ENCODE measurements at places on chromosomes 2 and 18.
A peak's percentile ranks its signal among the peaks of the same experiment; 100 is the strongest.

DNA sequence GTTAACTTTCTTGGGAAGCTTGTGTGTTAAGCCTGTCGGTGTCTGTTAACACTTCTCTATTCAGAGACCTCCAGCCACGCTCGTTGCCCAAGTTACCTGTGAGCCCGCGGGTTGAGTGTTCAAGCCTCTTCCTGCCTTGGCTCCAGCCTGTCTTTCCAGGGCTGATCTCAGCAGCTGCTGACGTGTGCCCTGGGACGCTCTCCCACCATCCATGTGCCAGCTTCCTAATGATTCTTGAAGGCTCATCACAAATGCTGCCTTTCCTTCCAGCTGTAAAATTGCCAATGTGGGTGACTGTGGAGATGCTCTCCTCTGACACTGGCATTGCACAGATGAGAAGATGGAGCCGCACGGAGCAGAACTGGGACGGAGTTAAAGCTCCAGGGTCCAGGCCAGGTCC, 6.1 kb downstream of the RNF144A start:
- DNase-seq, result no peak

- DNase-seq, result no peak
These were observed 2.6 kb upstream of the FZD5 start for GRCh38 chr2:207772081-207772843.

DNA sequence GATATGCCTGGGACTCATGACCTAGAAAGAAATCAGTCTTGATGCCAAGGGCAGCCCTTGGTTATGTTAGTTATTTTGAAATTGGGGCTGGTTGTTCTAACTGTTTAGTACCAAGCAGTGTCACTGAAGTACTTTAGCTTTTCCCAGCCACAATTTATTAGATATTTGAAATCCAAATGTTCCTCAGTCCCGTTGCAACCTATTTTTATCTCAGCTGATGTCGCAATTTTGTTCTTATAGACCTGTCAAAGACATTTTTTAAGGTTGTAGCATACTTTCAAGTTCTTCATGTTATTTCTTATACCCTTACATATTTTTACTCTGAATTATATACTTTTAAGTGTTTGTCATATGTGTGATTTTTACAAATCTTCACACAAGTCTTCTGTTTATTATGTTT, 100.1 kb downstream of the LRP1B start:
- no peak for DNase-seq

- DNase-seq, result no peak
These were observed 322.3 kb downstream of the CDH2 start for GRCh38 chr18:27854631-27855030.

DNA sequence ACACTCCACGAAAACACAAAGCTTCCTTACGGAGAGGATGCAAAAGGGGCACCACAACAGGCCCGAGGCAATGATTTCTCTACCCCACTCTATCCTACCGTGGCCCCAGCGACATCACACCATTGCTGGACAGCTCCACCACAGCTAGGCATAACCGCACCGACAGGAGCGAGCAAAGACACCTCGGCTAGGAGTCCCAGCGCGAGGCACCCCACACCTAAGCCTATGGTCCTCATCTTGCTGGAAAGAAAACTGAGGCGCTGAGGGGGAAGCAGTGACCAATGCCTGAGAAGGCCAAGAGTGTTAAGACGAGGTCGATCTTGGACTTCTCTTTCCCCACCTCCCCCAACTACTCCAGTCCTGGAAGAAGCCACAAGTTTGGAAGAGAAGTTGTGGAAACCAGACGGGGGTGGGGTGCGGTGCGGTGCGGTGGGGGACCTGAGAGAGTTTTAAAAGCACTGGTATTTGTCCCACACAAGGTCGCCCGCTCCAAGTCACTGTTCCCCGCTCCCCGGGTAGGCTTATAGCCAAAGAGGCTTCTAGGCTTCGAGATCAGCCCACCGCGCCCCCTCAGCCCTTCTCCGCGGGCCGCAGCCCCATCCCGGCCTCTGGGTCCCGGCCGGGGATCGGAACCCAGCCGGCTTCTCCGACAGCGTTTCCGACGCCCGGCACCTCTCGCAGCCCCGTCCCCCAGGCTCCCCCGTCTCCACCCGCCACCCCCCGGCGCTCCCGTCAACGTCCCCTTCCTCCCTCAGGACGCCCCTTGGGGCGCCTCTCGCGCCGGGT, 766 bp downstream of the PDE6D start:
- DNase-seq, result no peak

DNA sequence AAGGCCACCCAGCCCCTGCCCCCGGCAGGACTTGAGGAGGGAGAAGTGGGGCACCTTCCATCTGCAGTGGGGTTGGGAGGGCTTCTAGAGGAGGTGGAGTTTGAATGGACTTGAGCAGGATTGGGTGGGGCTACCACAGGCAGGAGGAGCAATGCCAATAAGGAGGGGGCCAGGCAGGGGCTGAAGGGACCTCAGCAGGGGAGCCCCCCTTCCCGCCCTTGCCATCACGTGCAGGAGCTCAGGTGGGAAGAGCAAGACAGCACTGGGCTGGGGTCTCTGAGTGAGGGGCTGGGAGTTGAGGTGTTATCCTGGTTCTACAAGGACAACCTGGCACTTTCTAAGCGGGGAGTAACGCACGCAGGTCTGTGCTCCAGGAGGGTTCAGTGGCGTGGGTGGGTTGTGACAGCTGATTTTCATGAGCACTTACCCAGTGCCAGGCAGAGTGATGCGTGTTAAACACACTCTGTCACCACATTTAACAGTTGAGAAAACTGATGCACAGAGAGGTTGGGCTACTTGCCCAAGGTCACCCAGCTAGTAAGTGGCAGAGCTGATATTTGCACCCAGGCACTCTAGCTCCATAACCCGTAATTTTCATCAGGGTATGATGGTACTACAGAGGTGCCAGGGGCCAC, 4.8 kb downstream of the CHRND start:
- DNase-seq, result no peak

DNA sequence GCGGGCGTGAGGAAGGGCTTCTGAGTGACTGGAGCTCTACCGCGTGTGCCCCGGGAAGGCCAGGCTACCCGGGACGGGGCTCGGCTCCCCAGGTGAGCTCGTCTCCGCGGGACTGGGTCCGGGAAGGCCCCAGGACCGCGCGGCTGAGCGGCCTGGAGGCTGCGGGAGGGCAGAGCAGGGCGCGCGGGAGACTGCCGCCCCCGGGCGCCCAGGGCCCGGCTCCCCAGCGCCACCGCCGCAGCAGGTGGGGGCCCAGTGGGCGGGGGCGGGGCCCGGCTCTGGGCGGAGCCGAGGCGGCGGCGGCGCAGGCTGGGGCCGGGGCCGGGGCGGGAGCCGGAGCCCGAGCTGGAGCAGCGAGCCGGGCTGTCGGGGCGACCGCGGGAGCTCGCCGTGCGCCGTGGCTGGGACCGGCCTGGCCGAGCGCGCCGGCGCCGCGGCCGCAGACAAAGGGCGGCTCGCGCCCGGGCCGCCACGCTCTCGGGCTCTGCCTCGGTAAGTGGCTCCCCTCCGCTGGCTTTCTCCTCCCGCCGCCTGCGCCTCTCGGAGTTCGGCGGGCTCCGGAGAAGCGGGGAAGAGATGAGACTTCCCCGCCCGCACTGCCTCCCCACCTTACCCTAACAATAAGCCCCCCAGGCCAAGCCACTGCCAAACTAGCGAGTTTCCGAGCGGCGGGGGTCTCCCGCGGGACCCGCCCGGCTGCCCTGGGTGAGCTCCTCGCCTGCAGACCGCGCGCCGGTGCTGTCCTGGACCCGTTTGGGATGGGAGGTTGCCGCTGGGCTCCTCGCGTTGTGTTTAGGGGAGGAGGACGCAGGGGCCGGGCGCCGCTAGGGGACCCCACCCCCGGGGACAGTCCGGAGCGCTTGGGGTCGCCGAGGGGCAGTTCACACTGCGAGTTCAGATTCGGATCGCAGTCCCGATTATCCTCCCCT, at the start of gene MAPK4:
Gene MAPK4 (plus strand): TSS at position 336 of the 929 bp plus-strand sequence. CDS start 103,872 bp downstream, outside the sequence.
- peak; percentile 96 for DNase-seq

DNA sequence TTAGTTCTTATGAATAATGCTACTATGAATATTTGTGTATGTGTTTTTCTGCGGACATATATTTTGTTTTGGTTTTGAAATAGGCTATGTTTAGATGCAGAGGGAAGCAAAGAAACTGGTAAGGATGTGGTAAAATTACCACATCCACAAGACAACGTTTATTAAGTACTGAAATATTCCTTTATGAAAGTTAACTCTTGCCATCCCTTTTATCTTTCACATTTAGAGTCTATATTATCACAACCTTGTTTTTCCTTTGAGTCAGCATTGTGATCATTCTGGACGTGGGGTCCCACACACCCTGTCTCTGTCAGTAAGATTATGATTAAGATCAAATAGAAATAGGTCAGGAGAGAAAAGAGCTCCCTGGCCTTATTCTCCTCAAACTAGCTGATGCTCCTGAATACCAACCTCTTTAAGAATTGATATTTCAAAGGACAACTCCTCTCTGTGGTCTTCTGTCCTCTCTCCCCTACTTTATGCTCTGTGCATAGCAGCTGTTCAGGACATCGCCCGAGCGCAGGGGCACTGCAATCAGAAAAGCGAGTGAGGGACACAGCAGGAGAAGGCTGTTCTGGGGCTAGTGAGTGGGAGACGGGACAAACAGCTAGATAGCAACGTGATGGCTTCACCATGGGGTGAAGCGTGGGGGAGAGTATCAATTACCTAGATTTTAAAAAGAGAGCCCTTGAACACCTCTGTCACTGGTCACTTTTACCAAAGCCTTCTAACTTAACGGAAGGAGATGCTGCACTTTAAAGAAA, 12.2 kb downstream of the METAP1D start:
- DNase-seq, result no peak

DNA sequence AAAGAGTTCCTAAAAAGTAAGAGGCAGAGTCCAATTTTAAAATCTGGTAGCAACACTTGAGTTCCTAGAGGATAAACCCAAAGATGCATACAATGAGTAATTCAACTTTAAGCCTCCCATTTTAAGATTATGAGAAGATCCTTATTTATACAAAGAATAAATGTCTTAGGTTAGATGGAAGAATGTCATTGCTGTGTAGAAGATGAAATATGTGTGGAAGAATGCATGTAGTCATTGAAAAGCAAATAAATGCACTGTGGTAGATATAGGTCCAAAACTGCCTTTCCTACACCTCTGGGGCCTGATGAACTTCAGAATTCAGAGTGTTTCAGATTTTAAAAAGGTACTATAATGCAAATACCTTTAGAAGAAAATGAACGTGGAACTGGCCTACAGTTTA, 58.7 kb upstream of the LRP1B start:
- DNase-seq, result no peak

DNA sequence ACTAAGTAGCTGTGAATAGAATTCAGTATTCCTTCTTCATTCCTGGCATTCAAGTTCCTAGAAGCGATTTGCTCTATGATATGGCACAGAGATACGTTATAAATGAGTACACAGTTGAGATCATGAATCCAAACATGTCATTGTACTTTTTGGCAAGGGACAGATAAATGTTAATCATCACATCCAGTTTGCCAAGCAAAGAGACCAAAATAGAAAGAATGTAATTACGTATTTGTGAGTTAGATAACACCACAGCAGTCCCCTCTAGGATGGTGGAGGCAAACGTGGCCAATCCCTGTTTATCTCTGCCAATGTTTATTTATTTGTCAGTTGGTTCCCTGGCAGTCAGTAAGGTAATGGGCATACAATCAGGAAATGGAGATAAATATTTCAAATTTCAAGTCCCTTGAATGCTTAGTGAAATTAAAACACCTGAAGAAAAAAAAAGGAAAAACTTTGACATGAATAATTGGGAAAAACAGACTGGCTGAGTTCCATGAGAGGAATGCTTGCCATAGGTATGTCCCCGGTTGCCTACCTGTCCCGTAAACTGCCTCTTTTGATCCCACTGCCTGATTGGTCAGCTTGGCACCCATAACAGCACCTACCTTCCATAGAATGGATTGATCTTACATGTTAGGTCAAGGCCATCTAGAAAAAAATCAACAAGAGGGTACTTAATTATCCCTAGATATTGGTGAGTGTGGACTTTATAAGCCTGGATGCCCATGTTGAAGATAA, 451.1 kb upstream of the NETO1 start:
- DNase-seq, result no peak

DNA sequence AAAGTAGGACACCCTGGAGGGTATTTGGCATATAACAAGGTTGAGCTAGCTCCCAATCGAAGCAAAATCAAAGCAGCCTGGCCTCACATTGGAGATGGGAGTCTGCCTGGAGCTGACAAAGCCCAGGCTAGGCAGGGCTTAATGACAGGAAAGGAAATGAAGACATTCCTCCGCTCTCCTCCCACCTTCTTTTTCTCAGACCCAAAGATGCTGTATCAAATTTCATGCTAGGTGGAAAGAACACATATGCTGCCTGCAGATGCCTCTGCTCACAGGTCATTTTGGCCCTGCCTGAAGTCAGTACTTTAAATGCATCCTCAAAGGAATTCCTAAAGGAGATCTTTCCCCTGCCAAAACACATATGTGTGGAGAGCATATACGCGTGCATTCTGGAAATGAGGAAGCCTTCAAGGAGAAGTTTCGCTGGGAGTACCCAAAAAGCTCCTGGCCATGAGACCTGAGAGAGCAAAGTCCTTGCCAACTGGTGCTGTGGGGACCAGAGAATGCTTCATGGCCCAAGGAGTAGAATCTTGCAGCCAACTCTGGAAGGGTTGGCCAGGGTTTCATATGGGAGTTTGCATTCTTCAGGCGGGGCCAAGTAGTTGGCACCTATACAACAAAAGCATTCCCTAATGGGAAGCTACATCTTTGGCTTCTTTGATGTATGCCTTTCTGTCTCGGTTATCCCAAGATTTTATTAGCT, 88.0 kb downstream of the AQP4 start:
- DNase-seq, result no peak

- DNase-seq, result no peak
These were observed 6.7 kb downstream of the BCL2 start for GRCh38 chr18:63312737-63313395.

DNA sequence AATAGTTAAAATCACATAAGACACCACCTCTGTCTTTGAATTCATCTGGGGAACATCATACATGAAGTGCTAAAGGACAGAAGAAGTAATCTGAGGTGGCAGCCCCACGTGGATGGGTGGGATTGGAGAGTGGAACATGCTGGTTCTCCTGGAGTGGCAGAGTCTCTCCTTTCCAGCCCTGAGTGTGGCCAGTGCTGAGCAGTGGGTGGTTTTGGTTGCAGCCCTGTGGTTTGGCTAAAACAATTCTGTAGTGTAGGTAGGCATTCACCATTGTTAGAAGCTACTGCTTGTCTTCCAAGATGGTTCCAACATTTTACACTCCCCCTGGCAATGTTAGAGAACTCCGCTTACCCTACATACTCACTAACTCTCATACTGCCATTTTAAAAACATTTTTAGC, 396.4 kb upstream of the MEX3C start:
- DNase-seq, result no peak

GRCh38 chr2:10522170-10522448, 74.0 kb upstream of the ODC1 start:
- DNase-seq, result no peak

- no peak for DNase-seq
These were observed 240.9 kb downstream of the AGAP1 start for GRCh38 chr2:235734688-235735231.

DNA sequence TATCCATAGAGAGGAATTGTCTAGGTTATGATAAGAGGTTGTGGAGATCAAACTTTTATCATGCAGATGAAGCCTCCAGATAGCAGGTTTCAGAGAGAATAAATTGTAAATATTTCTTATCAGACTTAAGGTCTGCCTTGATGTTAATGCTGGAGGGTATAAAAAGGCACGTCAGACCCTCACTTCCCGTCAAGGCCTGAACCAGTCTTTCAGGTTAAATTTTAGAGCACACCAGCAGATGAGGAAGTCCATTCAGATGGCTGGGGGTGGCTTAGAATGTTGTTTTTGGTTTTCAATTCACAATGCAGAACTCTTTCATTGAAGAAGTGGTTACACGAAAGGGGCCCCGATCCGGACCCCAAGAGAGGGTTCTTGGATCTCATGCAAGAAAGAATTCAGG, 144.4 kb upstream of the FBXO11 start:
- DNase-seq, result no peak

Measured in NCI-H1417 (cell line).